ENCODE measurements at places on chromosomes 13 and 19. TPM values are rescaled to one million over a fixed set of nuclear protein-coding genes. Genes with fewer than 3 reads are reported as not detected.

Gene TEX29
- 1.0 TPM for total RNA-seq

Gene UQCRFS1
- 30.5 TPM for total RNA-seq

Gene ZNF17
- 10.0 TPM for total RNA-seq

DNA sequence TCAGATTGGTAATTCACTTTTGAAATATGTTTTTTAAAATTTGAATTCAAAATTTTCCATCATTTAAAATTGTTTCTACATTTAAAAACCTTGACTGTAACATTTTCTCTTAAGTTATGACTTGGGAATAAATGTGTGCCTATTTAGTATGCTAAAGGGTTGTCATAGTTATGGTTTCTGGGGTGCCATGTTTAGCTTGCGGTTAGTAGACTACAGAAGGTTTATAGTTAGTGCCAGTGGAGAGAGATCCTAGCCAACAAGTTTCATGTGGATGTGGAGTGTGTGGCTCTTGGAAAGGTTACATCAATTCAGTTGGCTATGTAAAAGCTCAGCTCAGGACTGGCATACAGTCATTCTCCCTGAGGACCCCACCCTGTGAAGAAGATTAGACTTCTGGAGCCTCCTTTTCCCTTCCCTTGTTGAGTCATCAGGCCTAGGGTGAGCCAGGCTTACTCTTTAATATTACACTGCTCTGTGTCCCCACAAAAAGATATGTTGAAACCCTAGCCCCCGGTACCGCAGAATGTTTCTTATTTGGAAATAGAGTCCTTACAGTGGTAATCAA is 20.4 kb downstream of the LMO7 start:
- no peak overlapping the region for H3K4me3 ChIP-seq
- H3K4me1 ChIP-seq = no peaks in the 10 kb centered on the region
- no peaks in the 10 kb centered on the region for H3K27me3 ChIP-seq
- no peak for DNase-seq

- no peak overlapping the region for H3K27ac ChIP-seq
- no peaks in the 10 kb centered on the region for H3K36me3 ChIP-seq
- H3K4me3 ChIP-seq = no peak overlapping the region
- peaks cover 5% of the 10 kb centered on the region for H3K4me1 ChIP-seq
- H3K27me3 ChIP-seq = no peaks in the 10 kb centered on the region
Observed at GRCh38 chr13:28423010-28423409, 71.9 kb downstream of the FLT1 start.

DNA sequence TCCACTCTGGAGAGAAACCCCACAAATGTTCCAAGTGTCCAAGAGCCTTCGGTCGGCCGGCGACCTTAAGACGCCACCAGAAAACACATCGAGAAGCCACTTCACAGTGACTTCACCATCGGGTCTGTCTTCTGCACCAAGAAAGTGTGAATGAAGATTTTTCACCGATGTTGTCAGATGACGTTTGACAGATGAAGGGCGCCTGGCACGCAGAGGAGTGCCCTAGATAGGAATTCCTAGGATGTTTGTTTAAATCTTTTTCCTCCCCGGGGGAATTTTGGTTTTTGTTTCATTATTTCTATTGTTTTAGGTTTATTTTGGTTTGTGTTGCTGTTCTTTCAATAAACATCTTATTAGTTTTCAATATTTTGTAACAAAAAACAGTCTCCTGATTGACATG is 7.0 kb downstream of the ZSCAN5C start:
- DNase-seq = no peak
- no peak overlapping the region for H3K4me3 ChIP-seq
- H3K4me1 ChIP-seq = no peaks in the 10 kb centered on the region
- no peak overlapping the region for H3K27ac ChIP-seq
- no peaks in the 10 kb centered on the region for H3K36me3 ChIP-seq
- H3K27me3 ChIP-seq = no peaks in the 10 kb centered on the region

DNA sequence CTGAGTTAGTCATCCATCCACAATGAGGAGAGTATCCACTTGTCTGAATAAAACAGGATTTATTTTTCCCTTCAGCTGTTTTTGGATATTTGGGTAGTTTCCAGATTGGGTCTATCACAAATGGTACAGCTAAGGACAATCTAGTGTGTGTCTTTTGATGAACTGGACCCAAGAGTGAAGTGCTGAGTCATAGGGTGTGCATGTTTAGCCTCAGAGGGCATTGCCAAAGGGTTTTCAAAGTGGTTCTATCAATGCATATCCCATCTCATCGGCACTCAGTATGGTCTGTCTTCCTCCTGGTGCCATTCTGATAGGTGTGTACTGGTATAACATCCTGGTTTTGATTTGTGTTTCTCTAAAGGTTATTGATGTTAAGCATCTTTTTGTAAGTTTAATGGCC is 62.3 kb downstream of the GSX1 start:
- H3K36me3 ChIP-seq = no peaks in the 10 kb centered on the region
- peaks cover 4% of the 10 kb centered on the region for H3K27me3 ChIP-seq
- H3K4me3 ChIP-seq = no peak overlapping the region
- no peak overlapping the region for H3K27ac ChIP-seq

- H3K27me3 ChIP-seq = peaks cover 64% of the 10 kb centered on the region
- no peak overlapping the region for H3K27ac ChIP-seq
- H3K4me1 ChIP-seq = peaks cover 4% of the 10 kb centered on the region
- DNase-seq = no peak
- no peaks in the 10 kb centered on the region for H3K36me3 ChIP-seq
Observed at GRCh38 chr13:36919171-36919832, 736 bp downstream of the SMAD9 start.
